ENCODE measurements at places on chromosomes 1 and 21.
A peak's percentile ranks its signal among the peaks of the same experiment; 100 is the strongest.

DNA sequence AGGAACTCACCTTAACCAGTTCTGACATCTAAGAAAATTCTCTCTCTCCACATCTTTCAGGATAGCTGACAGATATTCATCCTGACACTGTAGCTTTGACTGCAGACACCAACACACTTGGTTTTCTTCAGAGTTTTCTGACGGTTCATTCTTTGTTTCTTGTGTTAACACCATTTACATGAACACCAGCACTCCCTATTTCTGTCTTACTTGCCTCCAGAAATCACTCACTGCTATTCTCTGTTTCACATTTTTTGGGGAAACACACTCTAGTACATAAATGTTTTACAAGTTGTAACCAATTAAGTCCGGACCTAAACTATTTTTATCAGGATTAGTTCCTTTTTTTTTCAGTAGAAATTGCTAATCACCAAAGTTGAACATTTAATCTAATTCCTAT is 15.4 kb downstream of the FLVCR1 start:
- DNase-seq, result no peak

DNA sequence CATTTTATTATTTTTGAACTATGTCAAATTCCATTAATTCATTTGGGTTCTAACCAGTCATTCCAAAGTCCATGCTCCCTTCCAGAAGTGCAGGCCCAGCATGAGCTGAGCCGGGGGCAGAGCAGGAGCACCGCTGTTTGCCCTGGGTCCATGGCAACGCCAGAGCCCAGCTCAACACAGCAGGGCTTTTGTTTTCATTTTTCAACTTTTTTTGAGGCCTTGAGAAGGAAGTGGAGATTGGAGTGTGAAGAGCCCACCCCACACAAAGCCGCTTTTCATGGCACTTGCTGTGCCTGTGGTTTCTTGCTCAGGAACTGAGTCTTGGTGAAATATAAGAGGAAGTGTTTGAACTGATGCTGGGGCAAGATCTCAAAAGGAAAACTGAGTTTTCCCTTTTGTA is 13.2 kb upstream of the PRMT2 start:
- DNase-seq, result no peak

DNA sequence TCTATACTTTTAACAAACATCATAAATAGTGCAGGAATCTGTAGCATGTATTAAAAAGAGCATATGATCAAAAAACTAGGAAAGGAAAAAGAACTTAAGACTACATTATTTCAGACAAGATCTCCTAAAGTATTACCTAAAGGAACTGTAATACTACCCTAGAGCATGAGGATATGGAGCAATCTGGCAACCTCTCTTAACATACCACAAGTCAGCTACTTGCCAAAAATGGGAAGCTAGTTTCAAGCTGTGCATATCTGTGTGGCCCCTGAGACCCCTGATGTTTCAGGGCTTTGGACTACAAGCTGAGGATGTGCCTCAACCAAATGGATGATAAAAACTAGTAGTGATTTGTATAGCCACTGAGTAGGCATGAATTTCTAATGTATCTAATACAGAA is 525.6 kb downstream of the PTBP2 start:
- no peak for DNase-seq

DNA sequence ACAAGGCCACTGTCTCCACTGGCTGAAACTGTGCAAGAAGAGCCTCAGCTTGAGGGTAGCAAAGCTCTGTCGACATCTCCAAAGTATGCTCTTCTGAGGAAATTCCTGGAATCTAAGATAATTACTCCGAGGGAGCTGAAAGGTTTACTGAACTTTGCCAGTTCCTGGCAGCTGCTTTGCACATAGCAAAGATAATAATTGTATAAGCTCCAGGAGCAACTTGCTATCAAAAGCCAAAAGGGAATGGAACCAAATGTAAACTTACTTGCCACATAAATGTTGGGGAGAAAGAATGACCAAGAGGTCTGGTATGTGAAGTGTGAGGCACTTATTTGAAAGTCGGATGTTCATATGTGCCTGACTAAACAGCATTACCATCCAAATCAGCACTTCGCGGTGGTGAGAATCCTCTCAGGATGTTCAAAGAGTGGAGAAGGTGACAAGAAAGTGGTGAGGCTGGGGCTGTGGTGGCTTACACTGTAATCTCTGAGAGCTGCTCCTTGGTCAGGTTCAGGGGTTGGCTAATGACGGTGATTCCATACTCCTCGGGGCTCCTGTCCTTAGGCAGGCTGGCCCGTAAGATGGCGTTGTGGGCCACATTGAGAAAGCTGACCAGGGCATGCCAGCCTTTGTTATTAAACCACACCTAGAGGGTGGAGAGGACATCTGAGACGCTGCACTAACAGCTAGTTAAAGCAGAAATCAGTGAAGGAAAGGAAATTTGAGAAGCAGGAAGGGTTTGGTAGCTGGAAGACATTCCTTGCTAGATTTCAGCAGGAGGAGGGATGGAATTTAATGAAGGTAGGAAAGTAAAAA is 100.0 kb downstream of the ABCA4 start:
- no peak for DNase-seq

DNA sequence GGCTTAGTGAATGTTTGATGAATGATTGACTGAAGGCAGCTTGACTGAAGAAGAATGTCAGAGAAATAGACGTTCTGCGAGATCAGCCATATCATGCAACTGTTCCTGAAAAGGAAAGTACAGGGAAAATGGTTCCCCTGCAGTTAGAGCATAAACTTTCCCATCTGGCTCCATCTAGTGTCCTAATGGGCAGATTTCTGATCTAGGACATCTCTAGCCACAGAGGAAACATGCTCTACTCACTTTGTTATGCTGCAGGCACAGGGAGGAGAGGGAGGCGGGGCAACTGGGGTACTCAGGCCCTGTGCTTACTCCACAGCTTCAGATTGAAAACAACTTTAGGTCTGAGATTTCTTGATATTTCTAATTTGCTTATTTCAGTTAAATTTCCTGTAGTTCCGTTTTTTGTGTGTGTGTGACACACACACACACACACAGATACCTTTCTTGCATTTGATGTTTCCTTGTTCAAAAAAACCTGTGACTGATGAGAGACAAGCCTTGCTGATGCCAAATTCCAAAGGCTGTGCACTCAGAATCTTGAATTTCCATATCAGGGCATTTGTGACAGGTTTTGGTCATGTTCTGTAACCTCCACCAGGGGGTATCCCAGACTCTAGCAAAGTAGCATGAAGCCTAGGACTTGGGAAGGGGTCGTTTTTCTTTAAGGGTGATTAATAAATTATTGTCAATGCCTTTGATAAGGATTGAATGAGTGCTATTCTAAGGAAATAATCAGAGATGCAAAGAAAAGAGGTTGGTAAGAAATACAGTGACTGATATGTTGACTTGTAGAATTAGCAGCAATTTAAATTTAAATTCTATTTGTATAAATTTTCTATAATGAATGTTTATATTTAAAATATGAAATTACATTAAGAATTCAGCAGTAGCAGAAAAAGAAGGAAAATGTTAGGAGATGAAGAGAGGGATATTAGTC is 139.7 kb upstream of the BEND5 start:
- no peak for DNase-seq

DNA sequence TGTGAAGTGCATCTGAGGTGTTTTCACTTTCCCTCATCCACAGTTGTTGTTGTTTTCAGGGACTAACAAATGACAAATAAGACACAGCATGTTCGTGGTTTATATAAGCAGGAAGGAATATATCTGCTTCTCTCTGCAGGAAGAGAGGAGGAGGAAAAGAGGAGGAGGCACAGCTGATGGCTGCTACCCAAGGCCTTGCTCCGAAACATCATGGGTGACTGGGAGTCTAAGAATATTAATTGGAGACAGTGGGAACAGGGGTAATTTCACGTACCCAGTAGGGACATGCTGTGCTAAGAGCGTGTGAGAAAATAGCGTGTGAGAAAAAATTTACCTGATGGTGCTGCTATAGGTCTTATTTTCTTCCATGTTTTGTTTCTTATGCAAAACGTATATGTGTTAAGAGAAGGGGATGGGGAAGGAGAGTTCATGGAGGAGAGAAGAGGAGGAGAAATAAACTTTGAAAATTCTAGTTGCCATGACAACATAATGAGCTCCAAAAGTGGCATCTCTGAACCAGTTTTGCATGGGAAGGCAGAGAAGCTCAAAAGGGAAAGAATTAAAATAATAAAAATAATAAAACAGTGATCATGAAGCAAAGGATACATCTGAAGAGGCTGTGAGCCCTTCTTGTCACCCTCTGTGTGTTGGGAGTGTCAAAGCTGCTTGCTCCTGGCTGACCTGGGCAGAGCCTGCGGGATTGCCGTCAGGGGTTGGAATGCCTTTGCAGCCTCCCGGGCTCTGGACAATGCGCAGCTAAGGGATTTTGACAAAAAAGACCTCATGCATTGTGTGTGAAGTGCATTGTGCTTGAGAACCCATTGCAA is 192.0 kb downstream of the CACNA1E start:
- no peak for DNase-seq

- no peak for DNase-seq
Measured at GRCh38 chr1:199102239-199102638, 463.4 kb downstream of the PTPRC start.

DNA sequence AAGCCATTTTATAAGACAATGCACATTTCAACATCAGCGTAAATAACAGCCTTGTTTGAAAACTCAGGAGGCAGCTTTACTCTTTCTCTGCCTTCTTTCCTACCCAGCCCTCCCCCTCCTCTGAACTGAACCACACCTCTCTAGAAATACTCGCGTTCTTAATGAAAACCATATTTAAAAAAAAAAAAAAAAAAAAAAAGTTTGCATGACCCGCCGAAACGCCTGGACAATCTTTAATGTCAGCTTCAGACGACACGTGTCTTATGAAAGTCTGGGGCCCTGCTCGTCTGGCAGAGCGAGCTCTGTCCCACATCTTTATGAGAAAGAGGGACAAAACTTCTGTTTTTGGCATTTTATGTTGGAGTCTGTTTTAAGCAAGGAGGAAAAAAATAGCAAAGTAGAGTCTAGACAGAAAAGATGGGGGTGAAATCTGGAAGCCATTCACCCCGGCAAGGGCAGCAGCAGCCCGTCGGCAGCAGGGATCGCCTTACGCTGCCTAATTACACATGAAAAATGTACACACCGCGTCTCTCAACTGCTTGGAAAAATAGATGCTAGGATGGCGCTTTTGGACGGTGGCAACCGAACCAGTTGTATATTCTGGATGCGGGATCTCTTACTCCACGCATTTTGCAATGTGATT is 130.4 kb upstream of the ETS2 start:
- DNase-seq, result no peak

GRCh38 chr1:204730826-204731459 is 45.4 kb upstream of the LRRN2 start:
- DNase-seq, result no peak

DNA sequence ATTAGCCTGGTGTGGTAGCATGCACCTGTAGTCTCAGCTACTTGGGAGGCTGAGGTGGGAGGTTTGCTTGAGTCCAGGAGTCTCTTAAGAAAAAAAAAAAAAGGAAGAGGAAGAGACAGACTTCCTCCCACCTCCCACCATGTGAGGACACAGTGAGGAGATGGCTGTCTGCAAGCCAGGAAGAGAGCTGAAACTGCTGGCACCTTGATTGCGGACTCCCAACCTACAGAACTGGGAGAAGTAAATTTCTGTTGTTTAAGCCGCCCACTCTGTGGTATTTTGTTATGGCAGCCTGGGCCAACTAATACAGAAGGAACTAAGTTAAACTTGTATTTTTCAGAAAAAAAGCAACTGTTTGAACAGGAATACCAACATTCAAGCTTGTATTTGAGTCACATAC is 21.7 kb downstream of the DOP1B start:
- DNase-seq, result no peak

DNA sequence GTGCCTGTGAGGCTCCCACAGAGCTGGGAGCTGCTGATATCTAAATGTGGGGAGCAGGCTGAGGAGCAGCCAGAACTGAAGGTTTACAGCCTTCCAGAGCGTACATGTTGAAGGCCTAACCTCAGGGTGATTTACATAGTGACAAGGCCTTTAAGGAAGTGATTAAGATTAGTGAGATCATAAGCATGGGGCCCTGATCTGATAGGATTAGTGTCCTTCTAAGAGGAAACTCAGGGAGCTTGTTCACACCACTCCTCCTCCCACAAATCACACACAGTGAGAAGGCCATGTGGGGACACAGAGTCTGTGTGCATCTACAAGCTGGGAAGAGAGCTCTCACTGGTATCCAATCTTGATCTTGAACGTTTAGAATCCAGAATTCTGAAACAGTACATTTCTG is 92.3 kb upstream of the NBPF6 start:
- DNase-seq, result no peak

GRCh38 chr21:45544449-45545235 is 2.4 kb upstream of the SLC19A1 start:
- DNase-seq, result peak; percentile 16

DNA sequence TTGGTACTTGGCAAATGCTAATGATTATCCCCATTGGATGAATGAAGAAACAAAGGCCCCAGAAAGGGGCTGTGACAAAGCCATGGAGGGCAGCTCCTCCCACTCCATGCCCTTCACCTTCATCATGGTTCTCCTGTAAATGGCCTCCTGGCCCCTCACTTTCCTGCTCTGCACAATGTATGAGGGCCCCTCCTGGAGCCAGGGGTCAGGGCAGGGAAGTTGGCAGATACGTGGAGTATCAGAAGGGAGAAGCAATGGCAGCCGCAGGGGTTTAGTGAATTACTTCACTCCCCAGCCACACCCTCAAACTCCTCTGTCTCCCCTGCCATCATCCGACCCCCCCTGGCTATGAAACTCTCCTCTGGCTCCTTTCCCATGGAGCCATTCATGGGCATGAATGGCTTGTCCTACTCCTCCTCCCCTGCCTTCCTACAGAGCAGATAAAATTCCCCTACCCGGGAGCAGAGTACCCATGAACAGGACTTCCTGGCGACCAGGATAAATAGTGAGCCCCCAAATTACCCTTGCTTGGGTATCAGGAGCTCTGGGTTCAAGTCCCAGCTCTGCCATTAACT is 86.3 kb downstream of the CAMK2N1 start:
- DNase-seq, result no peak

- no peak for DNase-seq
Measured at GRCh38 chr1:80917826-80918225, 882.9 kb upstream of the ADGRL2 start.

GRCh38 chr1:206932177-206932576 is 10.4 kb upstream of the FCMR start:
- DNase-seq, result no peak

DNA sequence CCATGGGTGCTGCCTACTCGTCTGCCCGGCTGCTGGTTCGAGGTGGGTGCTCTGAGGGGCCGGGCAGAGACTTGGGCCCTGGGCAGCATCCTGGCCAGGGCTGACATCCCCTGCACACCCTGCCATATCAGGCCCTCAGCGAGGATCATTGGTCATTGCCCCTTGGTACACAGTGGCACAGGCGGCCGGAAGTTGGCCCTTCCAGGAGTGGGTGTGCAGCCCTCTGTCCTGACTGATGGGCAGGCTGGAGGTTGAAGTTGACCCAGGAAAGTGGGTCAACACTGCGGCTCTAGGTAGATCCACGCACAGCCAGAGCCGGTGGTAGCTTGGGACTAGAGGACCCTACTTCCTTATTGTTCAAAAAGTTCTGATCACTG is 72.9 kb downstream of the TRIM11 start:
- DNase-seq, result no peak

DNA sequence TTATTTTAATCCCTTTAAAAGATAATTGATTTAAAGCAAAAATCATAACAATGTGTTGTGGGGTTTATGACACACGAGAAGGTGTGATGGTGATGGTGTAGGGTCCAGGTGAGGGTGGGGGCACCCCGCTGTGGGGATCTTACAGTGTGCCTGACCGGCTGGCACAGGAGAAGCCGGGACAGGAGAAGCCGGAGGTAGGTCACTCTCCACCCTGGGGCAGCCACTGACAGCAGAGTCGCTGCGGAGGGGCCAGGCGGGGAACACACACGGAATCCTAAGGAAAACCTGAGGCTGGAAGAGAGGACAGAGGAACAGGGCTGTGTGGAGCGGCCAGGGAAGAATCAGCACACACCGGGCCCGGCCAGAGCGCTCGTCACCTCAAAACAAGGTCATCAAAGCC is 4.3 kb upstream of the LRRC3 start:
- no peak for DNase-seq
